OCI-M1 (cell line): ENCODE measurements at places on chromosomes 4 and X.
A peak's percentile ranks its signal among the peaks of the same experiment; 100 is the strongest.

GRCh38 chr4:73732759-73733431, 7.5 kb upstream of the CXCL8 start:
- DNase-seq = no peak

DNA sequence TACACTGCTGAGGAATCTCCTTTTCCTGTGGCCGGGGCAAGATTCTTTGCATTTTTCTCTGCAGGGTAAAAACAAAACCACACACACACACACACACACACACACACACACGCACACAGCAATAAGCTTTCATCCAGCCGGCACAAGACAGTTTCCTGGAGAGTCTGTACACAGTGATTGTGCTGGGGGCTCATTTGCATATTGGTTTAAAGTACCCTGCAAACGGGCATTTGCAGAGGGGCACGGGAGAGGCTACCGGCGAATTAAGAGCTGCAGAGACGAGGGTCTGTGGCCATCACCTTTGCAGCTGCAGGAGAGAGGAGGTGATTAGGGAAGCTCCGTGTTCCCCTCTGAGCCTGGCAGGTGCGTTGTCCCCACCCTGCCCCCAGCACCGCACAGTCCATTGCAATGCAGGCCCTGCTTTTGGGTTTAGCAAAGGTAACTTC, 219.9 kb downstream of the SHOX start:
- no peak for DNase-seq

- DNase-seq = peak; percentile 70
Measured at GRCh38 chr4:55554453-55555030, 7.8 kb upstream of the CLOCK start.

GRCh38 chr4:47468706-47469365, 5.3 kb upstream of the COMMD8 start:
- DNase-seq = peak; percentile 5

DNA sequence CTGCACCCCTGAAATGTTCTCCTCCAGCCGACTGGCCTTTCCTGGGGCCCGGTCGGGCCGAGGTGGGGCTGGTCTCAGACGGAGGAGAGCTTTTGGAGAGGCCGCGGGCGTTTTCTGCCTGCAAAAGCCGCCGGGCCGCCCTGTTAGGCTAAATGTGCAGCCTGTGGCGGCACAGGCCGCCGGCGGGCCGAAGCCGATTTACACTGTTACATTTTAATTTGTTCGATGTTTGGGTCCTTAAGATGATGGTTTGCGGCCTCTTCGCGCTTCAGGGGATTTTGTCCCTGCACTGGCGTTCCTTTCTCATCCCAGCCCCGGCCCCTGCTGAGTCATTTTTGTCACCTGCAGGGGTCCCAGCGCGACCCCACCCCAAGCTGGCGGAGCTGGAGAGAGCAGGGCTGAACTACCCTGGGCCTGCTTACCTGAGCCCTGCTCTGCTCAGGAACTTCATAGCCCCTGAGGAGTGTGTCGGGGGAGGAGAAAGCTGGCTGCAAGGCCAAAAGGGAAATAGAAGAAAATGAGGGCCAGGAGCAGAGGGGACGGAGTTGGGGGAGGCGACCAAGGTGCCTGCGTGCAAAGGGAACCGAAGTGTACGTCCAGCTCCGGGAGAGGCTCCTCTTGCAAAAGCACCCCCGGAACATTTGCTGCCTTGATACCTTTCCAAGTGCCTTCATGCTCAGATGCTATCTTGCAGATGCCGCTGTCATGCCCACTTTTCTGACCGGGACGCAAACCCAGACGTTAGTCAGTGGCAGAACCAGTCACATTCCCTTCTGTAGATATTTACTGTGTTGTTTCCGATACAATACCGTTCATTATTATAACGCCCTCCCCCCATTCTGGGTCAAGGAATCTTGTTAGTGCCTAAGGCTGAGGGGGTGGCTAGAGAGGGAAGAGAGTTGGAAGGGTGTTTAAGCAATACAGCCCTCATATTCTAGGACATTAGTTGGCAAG, 977 bp upstream of the RBBP7 start:
- DNase-seq = peak; percentile 54

DNA sequence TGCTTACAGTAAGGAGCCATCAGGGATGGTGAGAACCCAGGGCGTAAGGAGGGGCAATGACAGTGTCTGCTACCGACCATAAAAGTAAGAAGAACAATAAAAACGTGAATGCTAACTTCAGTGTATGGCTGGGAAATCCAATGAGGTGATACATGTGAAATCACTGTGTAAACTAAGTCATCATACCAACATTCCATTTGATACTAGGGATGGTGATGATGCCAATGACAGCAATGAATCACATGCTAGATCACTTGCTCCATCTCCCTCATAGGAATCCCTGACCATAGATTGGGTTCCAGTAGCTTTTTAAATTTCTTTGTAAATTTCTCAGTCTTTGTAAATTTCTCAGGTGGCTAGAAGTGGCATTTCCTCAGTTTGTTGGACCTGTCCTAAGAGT, 146.3 kb downstream of the SMIM20 start:
- DNase-seq = no peak

DNA sequence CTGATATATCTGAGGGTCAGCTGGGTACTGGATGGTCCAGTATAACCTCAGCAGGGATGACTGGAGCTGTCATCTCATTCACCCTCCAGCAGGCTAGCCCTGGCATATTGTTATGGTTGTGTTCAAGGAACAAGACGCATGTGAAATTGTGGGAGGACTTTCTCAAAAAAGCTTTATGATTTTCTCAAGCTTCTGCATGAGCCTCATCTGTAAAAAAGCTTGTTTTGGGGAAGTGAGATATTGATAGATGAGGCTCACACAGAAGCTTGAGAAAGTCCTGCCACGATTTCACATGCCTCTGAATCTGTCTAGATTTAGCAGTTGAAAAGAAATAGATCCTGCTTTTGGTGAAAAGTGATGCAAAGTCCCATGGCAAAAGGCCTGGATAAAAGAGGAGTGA, 93.4 kb downstream of the SPCS3 start:
- no peak for DNase-seq

DNA sequence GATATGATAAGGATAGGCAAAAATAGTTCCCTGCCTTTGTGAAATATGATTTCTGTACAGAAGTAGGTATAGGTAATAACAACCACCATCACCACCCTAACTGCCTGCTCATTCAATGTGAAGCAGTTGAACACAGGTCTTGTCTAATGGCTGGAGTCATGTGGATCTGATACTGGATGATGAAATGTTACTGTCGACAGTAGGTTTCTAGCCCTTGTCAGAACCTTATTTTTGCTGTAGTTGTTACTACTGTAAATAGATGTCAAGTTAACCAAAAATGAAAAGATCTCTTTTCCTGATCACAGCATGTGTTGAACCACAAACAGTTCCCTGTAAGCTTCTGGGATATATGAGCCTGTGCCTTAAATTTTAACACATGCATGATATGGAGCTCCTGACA, 142.9 kb downstream of the FRAS1 start:
- DNase-seq = peak; percentile 60

- DNase-seq = no peak
Measured at GRCh38 chrX:42459735-42460134, 318.2 kb downstream of the PPP1R2C start.

DNA sequence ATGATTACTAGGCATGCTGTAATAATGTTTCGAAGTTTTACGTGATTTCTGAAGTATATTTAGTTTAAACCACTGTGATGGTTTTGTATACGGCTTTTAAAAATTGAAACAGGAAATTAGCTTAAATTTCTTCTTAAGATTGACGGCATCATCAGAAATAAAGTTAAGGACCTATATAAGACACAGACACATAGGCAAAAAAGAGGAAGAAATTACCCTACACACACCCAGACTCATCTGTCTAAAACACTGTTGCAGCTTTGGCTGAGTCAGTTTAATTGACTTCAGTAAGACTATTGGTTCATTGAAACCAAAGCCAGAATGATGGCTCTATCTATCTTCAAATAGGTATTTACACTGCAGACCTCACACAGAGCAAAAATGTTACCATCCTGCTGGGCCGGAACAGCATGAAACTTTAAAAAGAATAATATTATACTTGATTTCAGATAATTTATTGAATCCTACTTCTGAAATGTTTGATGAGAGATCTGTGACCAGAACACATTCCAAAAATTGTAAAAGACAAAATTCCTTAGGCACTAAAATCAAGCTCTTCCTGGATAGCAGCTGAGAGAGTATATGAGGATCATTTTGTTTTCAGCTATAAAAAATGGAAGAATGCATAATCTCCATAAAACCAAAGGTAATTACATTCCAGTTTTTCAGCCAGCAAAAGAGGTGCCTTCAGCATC, 4.5 kb downstream of the HHIP start:
- DNase-seq = peak; percentile 47

DNA sequence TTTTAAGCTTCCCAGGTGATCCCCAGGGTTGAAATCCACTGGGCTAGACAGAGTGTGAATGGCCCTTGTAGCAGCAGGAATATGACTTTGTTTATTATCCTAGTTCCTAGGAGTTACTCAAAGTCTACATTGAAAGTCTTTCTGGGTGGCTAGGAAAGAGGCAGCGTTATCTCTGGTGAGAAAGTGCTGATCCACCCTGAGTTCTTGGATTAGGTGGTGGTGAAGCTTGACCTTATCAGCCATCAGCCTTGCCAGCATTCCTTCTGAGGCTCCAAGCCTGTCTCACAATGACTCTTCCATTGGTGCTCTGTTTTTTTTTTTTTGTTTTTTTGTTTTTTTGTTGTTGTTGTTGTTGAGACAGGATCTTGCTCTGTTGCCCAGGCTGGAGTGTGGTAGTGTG, 83.1 kb upstream of the CLCN4 start:
- no peak for DNase-seq

GRCh38 chr4:37650481-37650880, 35.7 kb downstream of the RELL1 start:
- peak; percentile 17 for DNase-seq

DNA sequence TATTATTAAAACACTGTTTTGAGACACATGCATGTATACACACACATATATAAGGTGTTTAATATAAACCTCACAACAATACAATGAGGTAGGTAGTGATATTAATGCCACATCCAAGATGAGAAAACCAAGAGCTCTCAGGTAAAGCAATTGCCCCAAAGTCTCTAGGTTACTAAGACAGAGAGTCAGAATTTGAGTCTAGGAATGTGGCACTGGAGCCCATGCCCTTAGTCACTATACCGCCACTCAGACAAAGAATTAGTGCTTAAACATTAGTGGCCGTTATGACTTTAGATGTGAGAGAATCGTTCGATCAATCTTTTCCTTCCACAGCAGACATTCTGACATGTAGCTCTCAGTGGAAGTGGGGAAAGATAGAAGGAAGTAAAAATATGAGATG, 108.2 kb upstream of the ACSL4 start:
- no peak for DNase-seq

- no peak for DNase-seq
Measured at GRCh38 chr4:82138374-82138773, 235.4 kb downstream of the HNRNPD start.

- DNase-seq = no peak
Measured at GRCh38 chr4:7788694-7789425, 150.8 kb downstream of the AFAP1 start.

GRCh38 chrX:85052636-85053343, 49.1 kb downstream of the APOOL start:
- DNase-seq = peak; percentile 62

GRCh38 chr4:1856943-1857699, 1.2 kb upstream of the LETM1 start:
- peak; percentile 11 for DNase-seq

- DNase-seq = no peak
Measured at GRCh38 chrX:131595120-131595519, 51.2 kb downstream of the OR13H1 start.

GRCh38 chrX:5823903-5824302, 404.8 kb downstream of the NLGN4X start:
- DNase-seq = no peak

DNA sequence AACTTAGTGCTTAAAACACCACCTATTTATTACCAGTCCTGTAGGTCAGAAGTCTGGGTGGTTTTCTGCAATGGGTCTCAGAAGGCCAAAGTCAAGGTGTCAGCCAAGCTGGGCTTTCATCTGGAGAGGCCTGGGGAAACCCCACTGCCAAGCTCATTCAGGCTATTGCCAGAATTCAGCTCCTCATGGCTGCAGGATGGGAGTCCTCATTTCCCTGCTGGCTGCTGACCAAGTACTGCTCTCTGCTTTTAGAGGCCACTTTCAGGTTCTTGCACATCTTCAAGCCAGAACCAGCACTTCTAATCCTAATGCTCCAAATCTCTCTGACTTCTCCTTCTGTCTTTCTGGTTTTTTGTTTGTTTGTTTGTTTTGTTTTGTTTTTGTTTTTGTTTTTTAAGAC, 109.3 kb downstream of the BCOR start:
- no peak for DNase-seq

DNA sequence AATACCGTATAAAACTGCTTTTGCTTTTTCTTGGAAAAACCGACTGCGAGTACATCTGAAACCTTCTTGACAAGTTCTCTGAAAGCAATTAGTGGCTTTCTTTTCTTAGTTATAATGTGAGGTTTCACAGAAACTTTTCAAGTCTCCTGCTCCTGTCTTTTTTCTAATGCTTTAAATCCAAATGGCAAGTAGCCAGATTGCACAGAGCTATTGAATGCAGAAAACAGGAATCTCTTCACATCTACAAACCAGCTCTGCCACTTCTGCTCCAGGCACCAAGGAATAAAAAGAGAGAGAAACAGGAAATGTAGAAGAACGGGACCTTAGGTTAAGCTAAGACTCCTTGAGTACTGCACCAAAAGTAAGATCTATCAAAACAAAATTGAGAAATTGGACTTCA, 267.3 kb upstream of the TET2 start:
- DNase-seq = peak; percentile 88

- DNase-seq = no peak
Measured at GRCh38 chr4:52704661-52705060, 45.6 kb upstream of the USP46 start.
